Keratinocyte (primary cell): ENCODE measurements at places on chromosomes 4 and X.

DNA sequence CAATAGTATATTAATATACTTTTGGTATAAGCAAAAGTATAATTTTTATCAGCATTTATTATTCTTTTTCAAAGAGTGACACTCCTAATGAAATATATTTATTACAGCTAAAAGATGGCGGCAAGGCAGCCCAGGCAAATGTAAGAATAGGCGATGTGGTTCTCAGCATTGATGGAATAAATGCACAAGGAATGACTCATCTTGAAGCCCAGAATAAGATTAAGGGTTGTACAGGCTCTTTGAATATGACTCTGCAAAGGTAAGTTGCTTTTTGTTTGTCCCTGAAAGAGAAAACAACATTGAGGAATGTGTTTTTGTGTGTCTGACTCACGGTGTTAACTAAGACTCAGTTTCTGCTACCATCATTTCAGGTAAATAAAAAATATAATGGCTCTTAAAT is 71.9 kb downstream of the PDLIM5 start:
- no peaks in the 10 kb centered on the region for H3K4me1 ChIP-seq
- no peaks in the 10 kb centered on the region for H3K27me3 ChIP-seq
- no peak overlapping the region for H3K4me3 ChIP-seq
- H3K36me3 ChIP-seq, result no peaks in the 10 kb centered on the region

GRCh38 chr4:8917321-8917811 is 45.7 kb upstream of the HMX1 start:
- H3K4me3 ChIP-seq, result no peak overlapping the region
- H3K27me3 ChIP-seq, result no peaks in the 10 kb centered on the region
- no peaks in the 10 kb centered on the region for H3K4me1 ChIP-seq
- DNase-seq, result no peak

GRCh38 chr4:174869339-174869738 is 40.3 kb upstream of the GLRA3 start:
- H3K27me3 ChIP-seq, result no peaks in the 10 kb centered on the region
- no peaks in the 10 kb centered on the region for H3K36me3 ChIP-seq
- no peak overlapping the region for H3K4me3 ChIP-seq
- no peak overlapping the region for H3K27ac ChIP-seq

DNA sequence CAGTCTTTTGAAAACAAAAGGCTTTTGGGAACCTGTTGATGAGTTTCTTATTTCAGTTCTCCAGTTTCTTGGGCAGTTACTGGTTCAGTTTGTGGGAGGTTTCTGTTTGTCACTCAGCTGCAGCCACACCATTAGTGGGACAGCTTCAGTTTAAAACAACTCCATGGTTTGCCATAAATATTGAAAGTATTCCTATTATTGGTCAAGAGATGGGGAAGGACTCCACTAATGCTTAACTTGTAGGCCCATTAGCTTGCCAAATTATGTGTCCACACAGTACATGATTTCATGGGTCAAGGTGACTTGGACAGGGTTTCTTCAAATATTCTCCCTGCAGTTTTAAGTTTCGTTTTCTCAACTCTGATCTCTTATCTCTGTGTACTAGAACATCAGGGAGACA is 15.5 kb upstream of the ASIC5 start:
- no peaks in the 10 kb centered on the region for H3K27me3 ChIP-seq
- H3K4me1 ChIP-seq, result no peaks in the 10 kb centered on the region
- H3K27ac ChIP-seq, result no peak overlapping the region

GRCh38 chr4:94363136-94363655 is 20.6 kb upstream of the HPGDS start:
- no peak overlapping the region for H3K27ac ChIP-seq
- no peaks in the 10 kb centered on the region for H3K4me1 ChIP-seq
- H3K4me3 ChIP-seq, result no peak overlapping the region
- no peak for DNase-seq

GRCh38 chr4:39323821-39324220 is 42.3 kb downstream of the RFC1 start:
- DNase-seq, result no peak
- H3K4me1 ChIP-seq, result peaks cover 23% of the 10 kb centered on the region
- H3K27ac ChIP-seq, result no peak overlapping the region

- no peak overlapping the region for H3K4me3 ChIP-seq
- peaks cover 4% of the 10 kb centered on the region for H3K4me1 ChIP-seq
- peak overlapping the region; percentile 13 for H3K27ac ChIP-seq
- H3K27me3 ChIP-seq, result no peaks in the 10 kb centered on the region
- peaks cover 3% of the 10 kb centered on the region for H3K36me3 ChIP-seq
Observed at GRCh38 chr4:102524691-102525090, 23.5 kb downstream of the NFKB1 start.

DNA sequence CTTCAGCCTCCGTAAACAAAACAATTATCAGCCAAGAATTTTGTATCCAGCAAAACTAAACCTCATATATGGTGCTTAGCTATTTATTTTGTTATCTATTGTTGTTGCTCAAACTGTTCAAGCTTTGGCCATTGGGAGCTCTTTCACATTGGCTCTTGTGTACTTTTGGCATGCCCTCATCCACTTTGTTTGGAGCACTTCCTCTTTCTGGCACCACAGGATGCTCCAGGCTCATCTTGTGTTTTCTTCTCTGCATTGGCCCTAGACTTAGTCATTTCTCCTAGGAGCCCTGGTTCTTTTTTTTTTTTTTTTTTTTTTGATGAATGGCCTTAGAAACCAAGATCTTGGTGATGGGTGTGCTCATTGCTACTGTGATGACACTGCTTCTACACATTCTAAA is 74.5 kb downstream of the DIPK2B start:
- H3K4me1 ChIP-seq, result no peaks in the 10 kb centered on the region
- no peak overlapping the region for H3K4me3 ChIP-seq
- H3K36me3 ChIP-seq, result no peaks in the 10 kb centered on the region
- no peak overlapping the region for H3K27ac ChIP-seq

DNA sequence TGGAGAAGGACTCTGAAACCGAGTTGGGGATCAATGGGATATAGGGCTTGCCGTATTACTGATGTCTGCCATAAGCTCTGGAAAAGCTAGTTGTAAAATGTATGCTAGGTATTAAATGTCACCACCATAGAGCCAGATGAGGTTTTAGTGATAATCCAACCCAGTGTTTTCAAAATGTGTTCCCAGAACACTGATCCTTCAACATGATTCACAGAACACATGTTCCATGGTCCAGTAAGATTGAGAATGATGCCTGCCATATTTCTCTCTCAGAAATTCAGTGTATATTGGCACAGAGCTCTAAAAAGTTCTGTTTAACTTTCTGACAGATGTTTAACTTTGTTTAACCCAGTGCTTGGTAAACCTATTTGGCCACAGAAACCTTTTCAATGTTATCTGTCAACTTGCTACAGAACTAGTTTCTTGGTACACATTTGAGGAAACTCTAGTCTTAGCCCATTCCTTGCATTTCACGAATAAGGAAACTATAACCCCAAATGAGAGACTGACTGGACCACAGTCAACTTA is 160.2 kb downstream of the PALLD start:
- no peaks in the 10 kb centered on the region for H3K36me3 ChIP-seq
- no peak overlapping the region for H3K4me3 ChIP-seq
- H3K27me3 ChIP-seq, result no peaks in the 10 kb centered on the region
- H3K4me1 ChIP-seq, result peaks cover 31% of the 10 kb centered on the region
- no peak for DNase-seq

DNA sequence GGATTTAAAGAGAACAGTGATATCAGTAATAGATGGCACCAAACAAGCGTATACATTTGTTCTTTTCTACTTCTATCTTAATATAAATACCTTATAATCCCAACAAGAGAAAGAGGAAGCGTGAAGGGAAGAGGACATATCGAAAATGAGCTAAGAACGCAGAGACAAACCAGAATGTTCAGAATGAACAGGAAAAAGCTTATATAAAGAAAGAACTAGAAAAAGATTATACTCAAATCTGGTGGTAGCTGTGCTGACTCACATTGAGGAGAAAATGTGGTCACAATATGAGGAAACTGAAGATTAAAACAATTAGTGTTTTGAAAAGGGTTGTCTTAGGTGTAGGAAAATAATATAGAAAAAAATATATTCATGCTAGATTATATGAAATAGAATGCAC is 2.0 kb upstream of the GPR34 start:
- no peaks in the 10 kb centered on the region for H3K27me3 ChIP-seq
- H3K4me3 ChIP-seq, result no peak overlapping the region
- no peak overlapping the region for H3K27ac ChIP-seq
- DNase-seq, result no peak
- no peaks in the 10 kb centered on the region for H3K36me3 ChIP-seq

DNA sequence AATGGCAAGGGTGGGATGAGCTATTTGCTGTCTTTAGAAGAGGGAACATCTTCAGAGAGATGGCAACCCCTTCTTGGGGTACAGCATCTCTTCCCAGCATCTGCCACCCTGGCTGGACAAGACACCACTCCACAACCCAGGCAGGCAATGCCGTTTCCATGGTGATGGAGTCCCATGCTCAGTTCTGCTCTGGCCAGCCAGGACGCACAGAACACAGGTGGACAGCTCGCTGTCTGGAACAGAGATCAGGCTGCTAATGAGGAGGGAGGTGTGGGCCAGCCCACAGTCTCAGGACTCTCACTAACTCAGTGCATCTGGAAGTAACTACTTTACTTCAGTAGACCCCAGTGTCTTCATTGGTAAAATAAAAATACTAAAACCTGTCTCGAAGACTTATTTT is 321.0 kb upstream of the CPEB2 start:
- H3K36me3 ChIP-seq, result no peaks in the 10 kb centered on the region
- no peak overlapping the region for H3K27ac ChIP-seq
- H3K4me1 ChIP-seq, result no peaks in the 10 kb centered on the region
- H3K4me3 ChIP-seq, result no peak overlapping the region

DNA sequence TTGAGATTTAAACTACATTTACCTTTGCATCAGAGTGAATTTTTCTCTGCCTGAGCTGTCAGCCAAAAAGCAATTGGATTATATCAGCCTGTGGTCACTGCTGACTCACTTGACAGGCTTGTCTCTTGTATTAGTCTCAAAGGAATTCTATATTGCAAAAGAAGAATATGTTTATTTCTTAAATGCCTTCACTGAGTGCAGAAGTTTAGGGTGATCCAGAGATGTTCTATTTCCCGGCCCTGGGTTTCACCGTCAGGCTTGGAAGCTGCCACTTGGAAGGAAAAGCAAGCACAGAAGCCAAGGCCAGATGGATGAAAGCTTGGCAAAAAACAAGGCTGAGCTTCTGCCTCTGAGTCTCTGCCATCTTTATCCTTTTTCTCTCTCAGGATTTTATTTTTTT is 80.9 kb downstream of the FAM114A1 start:
- H3K27ac ChIP-seq, result no peak overlapping the region
- H3K4me3 ChIP-seq, result no peak overlapping the region
- no peaks in the 10 kb centered on the region for H3K27me3 ChIP-seq
- H3K36me3 ChIP-seq, result no peaks in the 10 kb centered on the region
- peaks cover 14% of the 10 kb centered on the region for H3K4me1 ChIP-seq

DNA sequence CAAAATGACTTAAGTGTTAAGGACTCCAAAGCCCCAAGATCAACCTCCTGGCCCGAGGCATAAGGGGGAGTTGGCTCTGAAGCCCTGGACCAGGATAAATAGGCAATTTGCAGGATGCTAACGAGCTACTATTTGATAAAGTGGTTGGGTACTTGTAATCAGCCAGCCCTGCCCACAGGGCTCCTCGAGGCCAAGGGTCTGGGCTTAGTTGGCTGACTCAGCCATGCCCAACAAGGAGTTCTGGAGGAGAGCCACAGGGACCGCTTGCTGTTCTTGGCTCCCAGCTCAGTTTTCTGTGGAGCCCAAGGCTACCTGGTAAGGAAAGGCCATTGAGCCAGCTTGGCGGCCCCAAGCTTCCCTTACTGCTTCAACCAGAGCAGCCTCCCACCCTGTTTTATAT is 7.8 kb downstream of the HMGB3 start:
- no peak for DNase-seq
- H3K4me1 ChIP-seq, result no peaks in the 10 kb centered on the region
- H3K27me3 ChIP-seq, result no peaks in the 10 kb centered on the region
- H3K36me3 ChIP-seq, result no peaks in the 10 kb centered on the region
- no peak overlapping the region for H3K4me3 ChIP-seq

GRCh38 chr4:83662204-83662603 is 126.3 kb downstream of the GPAT3 start:
- H3K36me3 ChIP-seq, result no peaks in the 10 kb centered on the region
- H3K4me1 ChIP-seq, result no peaks in the 10 kb centered on the region
- no peaks in the 10 kb centered on the region for H3K27me3 ChIP-seq
- DNase-seq, result no peak
- no peak overlapping the region for H3K27ac ChIP-seq
- no peak overlapping the region for H3K4me3 ChIP-seq

DNA sequence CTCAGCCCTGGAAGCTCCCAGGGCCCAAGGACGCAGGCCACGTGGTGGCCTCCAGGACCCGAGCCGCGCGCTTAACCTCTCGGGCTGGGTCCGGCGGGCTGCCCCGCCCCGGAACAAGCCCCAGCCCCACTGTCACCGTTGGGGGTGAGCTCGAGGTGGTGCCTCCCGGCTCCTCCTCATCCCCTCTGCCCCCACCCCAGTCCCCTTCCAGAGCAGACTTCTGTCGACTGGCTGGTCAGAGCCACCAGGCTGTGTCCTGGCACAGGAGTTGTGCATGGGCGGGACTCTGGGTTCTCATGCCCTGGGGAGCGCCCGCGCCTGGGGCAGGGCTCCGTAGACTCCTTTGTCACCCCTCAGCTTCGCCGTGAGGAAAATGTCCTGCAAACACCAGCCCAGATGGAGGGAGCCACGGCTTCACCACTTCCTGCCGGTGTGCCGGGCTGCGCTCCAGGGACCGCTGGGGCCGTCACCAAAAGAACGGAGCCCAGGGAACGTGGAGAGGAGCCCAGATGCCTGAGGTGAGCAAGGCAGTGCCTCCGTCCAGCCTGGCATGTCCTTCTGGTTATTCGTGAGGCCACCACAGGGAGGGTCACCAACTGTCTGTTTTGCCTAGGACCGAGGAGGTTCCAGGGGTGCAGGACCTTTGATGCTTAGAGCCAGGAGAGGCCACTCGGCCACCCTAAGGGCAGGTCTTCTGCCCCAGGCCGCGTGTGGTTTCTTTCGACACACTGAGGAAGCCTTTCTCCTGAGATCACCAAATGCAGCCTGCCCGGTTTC is 7.1 kb upstream of the RGS12 start:
- no peak overlapping the region for H3K4me3 ChIP-seq
- H3K4me1 ChIP-seq, result peaks cover 9% of the 10 kb centered on the region
- no peaks in the 10 kb centered on the region for H3K36me3 ChIP-seq
- H3K27me3 ChIP-seq, result peaks cover 37% of the 10 kb centered on the region
- H3K27ac ChIP-seq, result no peak overlapping the region
- DNase-seq, result no peak

GRCh38 chrX:130446974-130447373 is 45.2 kb downstream of the RBMX2 start:
- H3K4me3 ChIP-seq, result no peak overlapping the region
- no peaks in the 10 kb centered on the region for H3K27me3 ChIP-seq
- no peaks in the 10 kb centered on the region for H3K4me1 ChIP-seq

DNA sequence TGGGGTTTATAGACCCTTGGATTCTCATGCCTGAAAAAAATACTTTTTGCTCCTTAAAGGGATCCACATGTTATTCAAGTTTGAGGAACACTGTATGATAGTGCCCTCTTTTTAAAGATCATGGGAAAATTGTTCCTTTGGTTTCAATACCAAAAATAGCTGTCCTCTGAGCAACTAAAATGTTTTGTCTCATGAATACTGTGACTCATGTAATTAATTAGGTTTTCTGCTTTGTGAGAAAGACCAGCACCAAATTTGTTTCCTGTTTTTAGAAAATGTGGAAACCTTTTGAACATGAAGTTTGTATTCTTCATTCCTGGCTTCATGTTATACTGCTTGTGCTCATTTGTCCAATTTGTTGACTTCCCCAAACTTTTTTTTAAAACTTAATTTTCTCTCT is 127.6 kb upstream of the SH3RF1 start:
- DNase-seq, result no peak
- H3K4me1 ChIP-seq, result peaks cover 14% of the 10 kb centered on the region
- no peaks in the 10 kb centered on the region for H3K27me3 ChIP-seq
- no peaks in the 10 kb centered on the region for H3K36me3 ChIP-seq
- no peak overlapping the region for H3K4me3 ChIP-seq

- no peaks in the 10 kb centered on the region for H3K27me3 ChIP-seq
- H3K36me3 ChIP-seq, result no peaks in the 10 kb centered on the region
- no peak for DNase-seq
Observed at GRCh38 chr4:149466446-149466845, 349.2 kb downstream of the IQCM start.

- H3K27me3 ChIP-seq, result no peaks in the 10 kb centered on the region
Observed at GRCh38 chrX:154409222-154409871, at the start of gene DNASE1L1. Gene DNASE1L1, minus strand, starts transcription at chrX:154409254. Its CDS starts 3,686 bp downstream, at chrX:154405568.
